Activated CD4-positive, alpha-beta memory T cell treated with anti-CD3 and anti-CD28 coated beads, Interleukin-2, amount 10 ng/mL, durations not matched to agents 7 days and 5 days (primary cell): ENCODE measurements at places on chromosomes 6 and 20. TPM values are rescaled to one million over a fixed set of nuclear protein-coding genes. Genes with fewer than 3 reads are reported as not detected.

DNA sequence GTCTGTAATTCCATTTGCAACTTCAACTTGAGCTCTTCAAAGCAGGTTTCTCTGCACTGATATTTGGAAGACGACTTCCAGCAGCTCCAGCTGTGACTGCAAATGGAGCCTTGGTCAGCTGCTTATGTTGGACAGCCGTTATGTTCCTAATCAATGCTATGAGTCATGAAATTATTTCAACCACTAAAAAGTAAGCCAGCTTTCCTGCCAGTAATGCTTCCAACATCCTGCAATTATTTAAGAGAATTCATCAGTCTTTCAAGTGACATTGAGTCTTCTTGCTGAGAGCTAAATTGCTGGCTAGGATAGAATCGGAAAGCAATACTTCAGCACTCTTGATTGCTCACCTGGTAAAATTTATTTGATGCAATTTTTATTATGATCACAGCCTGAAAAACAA, 375.7 kb downstream of the MMUT start:
- DNase-seq = no peak

- DNase-seq = no peak
Measured at GRCh38 chr6:139354189-139354588, 20.3 kb downstream of the CITED2 start.

GRCh38 chr20:21500599-21500998, 13.3 kb downstream of the NKX2-2 start:
- no peak for DNase-seq

DNA sequence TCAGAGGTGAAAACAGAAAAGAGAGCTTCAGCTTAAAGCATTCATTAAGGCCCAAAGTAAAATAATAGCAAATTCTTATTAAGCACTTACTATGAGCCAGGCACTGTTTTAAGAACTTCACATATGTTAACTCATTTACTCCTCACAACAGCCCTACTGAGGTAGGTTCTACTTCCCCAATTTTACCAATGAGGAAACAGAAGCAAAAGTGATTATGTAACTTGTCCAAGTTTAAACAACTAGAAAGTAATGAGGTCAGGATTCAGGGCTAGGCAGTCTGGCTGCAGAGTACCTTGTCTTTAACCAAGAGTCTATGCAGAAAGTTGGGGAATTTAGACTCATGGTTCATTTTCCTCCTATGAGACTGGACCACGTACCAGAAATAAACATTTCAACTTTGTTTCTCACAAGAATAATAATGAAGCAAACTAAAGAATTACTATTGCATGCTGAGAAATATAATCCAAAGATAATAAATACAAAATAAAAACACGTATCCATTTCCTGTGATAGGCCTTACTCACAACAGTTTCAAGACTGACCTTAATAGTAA, 3.8 kb downstream of the COL21A1 start:
- no peak for DNase-seq

DNA sequence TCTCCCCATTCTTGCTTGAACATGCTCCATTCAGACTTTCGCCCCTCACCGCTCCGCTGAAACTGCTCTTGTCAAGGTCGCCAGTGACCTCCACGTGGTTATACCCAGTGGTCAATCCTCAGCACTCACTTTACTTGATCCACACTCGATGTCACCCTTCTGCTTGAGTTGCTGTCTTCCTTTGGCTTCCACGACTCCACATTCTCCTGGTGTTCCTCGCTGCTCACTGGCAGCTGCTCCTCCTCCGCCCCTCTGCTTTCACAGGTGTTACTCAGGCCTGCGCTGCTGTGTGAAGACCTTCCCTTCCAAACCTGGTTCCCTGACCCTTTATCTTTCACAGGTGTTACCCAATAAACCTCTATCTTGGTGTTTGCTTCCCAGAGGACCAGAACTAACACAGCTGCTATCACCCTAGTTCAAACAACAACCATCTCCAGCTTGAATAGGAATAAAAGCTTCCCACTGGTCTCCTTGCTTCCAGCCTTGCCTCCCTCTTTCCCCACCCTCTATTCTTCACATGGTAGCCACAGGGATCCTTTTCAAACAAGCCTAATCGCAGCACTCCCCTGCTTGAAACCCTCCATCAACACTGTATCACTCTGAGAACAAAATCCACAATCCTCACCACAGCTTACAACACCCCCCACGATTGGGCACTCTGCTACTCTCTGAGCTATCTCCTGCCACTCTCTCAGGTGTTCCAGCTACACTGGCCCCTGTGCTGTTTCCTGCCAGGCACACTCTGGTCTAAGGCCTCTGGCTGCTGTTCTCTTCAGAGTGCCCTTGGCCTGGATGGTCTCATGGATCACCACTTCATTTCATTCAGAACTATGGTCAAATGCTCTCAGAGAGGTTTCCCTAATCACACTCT, 10.7 kb downstream of the PPIL1 start:
- no peak for DNase-seq

GRCh38 chr20:23165307-23165750, 79.2 kb upstream of the CD93 start:
- peak; percentile 14 for DNase-seq

GRCh38 chr20:11654766-11655165, 262.9 kb upstream of the BTBD3 start:
- DNase-seq = no peak

DNA sequence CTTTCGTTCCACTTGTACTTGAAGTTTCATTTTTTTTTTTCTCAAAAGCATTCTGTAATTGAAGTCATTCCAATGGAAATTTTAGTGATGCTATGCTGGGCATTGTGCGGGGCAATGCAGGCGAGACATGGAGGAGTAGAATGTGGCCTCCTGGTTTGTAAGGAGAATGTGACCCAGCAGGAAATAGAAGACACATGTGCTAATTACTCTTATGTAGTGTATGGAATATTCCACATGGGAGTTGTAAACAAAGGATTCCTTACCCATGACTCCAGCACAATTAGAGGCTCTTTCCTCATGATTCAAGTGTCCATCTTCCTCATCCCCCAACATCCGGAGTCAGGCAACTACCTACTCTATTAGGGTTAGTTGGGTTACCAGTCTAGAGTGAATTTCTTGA, 14.9 kb upstream of the RFPL4B start:
- DNase-seq = no peak

DNA sequence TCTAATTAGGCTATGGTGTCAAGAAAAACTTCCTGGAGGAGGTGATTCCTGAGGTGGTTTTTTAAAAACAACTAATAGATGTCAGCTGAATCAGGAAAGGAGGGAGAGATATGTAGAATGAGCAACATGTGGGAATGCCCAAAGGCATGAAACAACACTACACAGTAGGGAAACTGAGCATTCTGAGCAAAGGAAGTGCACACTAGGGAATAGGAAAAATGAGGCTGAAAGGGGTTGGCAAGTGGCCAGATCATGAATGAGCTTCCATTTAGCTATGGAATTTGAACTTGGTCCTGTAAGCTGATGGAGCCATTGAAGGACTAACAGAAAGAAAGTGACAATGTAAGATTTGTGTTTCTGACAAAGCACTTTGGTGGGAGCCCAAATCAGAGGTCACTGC, 16.9 kb upstream of the SLC35F1 start:
- no peak for DNase-seq

GRCh38 chr6:110874880-110875547, 429 bp downstream of the AMD1 start:
- no peak for DNase-seq

GRCh38 chr20:55678126-55678525, 327.2 kb downstream of the CBLN4 start:
- no peak for DNase-seq

- DNase-seq = no peak
Measured at GRCh38 chr6:78749326-78749725, 118.0 kb upstream of the IRAK1BP1 start.

DNA sequence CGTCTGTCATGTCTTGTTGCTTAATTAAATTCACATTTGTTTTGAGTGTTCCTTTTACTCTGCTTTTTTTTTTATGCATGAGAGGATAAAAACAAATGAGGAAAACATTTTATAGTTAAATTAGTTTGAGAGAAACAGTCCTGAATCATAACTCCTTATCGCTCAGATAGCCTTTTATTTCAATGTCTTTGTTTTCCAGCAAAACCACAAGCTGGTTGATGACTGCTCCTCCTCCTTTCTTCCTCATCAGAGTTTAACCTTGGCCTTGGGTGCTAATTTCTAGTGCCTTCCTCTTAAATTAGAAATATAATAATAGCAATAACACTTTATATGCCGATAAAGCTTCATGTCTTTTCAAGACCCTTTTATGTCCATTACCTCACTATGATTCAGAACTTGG, 3.1 kb downstream of the NOX3 start:
- no peak for DNase-seq

DNA sequence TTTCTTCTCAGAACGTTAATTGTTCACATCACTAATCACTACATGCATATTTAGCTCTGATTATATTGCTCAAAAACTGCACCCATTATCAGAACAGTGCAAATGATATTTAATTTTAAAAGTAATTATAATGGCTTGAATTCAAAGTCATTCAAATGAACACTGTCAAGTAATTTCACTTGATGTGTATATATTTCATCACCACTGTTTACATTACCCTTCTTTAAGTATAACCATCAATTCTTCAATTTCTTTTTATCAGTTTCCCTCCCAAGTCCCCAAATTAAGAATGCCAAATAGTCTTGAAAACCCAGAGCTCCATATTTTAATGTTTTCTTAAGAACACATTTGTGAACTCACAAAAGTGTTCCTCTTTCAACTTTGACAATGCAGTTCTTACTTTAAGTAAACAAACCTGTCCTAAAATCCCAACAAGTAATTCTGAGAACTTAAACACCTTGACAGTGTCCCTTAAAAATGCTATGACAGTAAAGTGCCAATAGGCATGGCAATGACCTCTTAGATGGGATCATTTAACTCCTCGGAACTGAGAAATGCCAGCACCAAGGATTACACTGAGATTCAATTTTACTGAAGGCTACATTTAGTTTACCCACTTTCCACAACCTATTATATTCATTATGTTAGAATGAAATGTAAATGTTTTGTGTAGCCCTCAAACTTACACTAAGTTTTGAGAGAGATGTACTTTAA, 16.7 kb upstream of the SNX14 start:
- no peak for DNase-seq

- DNase-seq = peak; percentile 41
Measured at GRCh38 chr20:19692685-19693119, 65.4 kb upstream of the RIN2 start.

- DNase-seq = no peak
Measured at GRCh38 chr6:166616261-166617238, 10.5 kb downstream of the RPS6KA2 start.

The LY6G6F gene
- total RNA-seq = not detected

The RSPO3 gene
- not detected for total RNA-seq

The EFCAB8 gene
- total RNA-seq = 0.55 TPM
